Activated CD4-positive, alpha-beta memory T cell treated with anti-CD3 and anti-CD28 coated beads for 36 hours (primary cell): ENCODE measurements at places on chromosomes 1 and 21. TPM values are rescaled to one million over a fixed set of nuclear protein-coding genes. Genes with fewer than 3 reads are reported as not detected.
A peak's percentile ranks its signal among the peaks of the same experiment; 100 is the strongest.

The OR2L2 gene
- 0.07 TPM for total RNA-seq

DNA sequence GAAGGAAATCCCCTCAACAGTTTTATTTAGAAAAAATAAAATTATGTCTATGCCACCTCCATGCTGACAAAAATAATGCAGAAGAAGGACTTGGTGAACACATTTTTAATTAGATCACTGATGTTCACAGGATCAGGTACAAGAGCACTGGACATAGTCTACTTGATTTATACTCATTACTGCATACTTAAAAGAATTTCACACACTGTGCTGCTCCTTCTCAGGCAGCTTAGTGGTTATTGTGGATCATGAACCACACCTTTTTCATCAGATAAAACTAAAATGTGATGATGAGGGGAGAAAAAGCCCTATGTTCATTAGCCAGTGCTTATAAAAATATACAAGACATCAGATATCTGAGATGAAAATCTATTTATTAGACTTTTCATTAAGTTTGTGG is 103.3 kb upstream of the DPH5 start:
- no peak for DNase-seq

The EGLN1 gene
- total RNA-seq, result 15.8 TPM

GRCh38 chr1:16151196-16151994 is 4.5 kb downstream of the EPHA2 start:
- no peak for DNase-seq

DNA sequence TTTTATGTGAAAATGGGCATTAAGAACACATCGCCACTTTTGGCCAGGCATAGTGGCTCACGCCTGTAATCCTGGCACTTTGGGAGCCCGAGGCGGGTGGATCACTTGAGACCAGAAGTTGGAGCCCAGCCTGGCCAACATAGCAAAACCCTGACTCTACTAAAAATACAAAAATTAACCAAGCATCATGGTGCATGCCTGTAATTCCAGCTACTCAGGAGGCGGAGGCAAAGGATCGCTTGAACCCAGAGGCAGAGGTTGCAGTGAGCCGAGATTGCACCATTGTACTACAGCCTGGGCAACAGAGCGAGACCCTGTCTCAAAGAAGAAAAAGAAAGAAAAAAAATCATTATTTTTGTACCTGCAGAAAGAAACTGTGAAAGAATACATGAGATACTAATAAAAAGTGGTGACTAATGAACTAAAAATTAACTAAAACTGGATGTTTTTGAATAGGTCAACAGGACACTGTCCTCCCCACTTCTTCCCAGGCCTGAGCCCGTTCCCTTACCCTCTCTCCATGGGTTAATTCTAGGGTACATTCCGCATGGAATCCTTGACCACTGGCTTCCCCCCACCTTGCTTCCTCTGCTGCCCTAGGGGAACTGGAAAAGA is 8.3 kb upstream of the TINAGL1 start:
- no peak for DNase-seq

- no peak for DNase-seq
Measured at GRCh38 chr1:217224201-217224600, 406.7 kb downstream of the GPATCH2 start.

The ASTN1 gene
- not detected for total RNA-seq

GRCh38 chr1:161238039-161238473 is at the start of gene NR1I3:
NR1I3 (minus strand) TSS chr1:161238203; CDS start chr1:161236565, 1,638 bp downstream.
- no peak for DNase-seq

The FAM78B gene
- 0.27 TPM for total RNA-seq

DNA sequence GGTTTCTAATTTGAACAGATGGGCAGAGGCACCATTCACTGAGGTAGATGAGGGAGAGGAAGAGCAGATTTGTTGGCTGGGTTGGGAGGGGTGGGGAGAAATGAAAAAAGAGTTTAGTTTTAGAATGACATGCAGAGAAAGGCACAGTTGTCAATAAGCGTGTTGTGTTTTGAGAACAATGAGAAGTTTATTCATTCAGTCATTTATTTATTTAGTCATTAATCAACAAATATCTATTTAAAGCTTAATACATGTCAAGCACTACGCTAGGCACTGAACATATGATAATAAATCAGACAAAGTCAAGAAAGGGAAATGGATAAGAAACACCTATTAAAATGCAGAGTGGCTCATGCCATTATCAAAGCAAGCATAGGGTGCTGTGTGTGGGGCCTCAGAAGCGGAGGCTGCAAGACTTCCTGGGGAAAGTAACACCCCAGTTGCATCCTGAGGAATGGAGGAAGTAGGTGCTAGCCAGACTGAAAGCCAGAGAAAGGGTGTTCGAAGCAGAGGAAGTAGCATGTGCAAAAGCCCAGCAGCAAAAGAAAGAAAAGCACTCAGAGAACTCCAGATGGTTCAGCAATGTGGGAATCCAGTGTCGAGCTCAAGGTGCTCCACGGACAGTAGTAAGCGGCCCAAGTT is 114.1 kb downstream of the RNF220 start:
- DNase-seq, result no peak

GRCh38 chr21:29304597-29304996 is 5.9 kb downstream of the BACH1 start:
- DNase-seq, result no peak

The GBP4 gene
- total RNA-seq, result 29.9 TPM

DNA sequence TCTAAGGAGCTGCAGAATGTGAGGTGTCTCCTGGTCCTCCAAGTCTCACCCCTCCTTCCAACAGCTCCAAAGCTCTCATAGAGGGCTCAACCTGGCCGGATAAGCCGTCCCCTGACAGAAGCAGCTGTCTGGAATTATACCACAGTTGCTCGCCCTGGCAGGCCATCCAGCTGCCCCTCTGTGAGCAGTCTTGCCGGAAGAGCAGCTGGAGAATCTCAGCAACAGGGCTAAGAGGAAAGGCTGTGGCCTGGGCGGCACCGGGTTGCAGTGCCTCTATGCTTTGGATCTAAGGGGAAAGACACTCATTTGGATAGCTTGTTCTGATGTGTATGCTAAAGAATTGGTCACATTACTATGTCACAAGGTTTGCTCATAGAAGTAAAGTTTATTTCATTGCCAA is 12.4 kb downstream of the TMCC2 start:
- DNase-seq, result peak; percentile 51

The FNBP1L gene
- total RNA-seq, result 1.2 TPM

GRCh38 chr1:35442734-35443133 is 114.5 kb downstream of the KIAA0319L start:
- DNase-seq, result peak; percentile 66

The KIF14 gene
- 15.7 TPM for total RNA-seq

GRCh38 chr1:172145656-172146055 is 274.8 kb upstream of the C1orf105 start:
- DNase-seq, result no peak

The DMBX1 gene
- total RNA-seq, result 0.12 TPM

The CD101 gene
- total RNA-seq, result 0.19 TPM

The ZBTB18 gene
- 5.1 TPM for total RNA-seq
